Activated T-helper 1 cell treated with anti-CD3 and anti-CD28 coated beads, Interleukin-2, amount 50 U/mL, for 16 hours (primary cell): ENCODE measurements at places on chromosomes 3 and 15.
A peak's percentile ranks its signal among the peaks of the same experiment; 100 is the strongest.

- DNase-seq: no peak
These were observed 52.1 kb downstream of the LRTM1 start for GRCh38 chr3:54875596-54876268.

- DNase-seq: no peak
These were observed 185.0 kb upstream of the ANKRD28 start for GRCh38 chr3:15982667-15983196.

DNA sequence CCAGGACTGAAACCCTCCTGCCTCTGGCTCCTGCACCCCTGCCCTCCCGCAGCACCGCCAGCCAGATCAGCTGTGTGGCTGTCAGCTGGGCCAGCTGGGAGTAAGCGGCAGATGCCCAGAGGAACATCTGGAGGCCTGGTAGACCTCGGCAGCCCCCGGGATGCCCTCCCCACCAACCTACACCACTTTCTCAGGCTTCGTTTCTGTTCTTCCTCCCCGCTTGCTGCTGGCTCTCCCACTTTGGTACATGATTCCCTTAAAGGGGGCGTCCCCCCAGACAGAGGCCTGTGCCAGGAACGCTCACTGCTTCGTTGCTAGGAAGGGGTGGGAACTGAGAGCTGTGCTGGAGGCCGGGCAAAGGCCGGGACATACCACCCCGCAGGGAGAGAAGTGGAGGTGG lies 91.4 kb upstream of the RPL32 start:
- DNase-seq: no peak

DNA sequence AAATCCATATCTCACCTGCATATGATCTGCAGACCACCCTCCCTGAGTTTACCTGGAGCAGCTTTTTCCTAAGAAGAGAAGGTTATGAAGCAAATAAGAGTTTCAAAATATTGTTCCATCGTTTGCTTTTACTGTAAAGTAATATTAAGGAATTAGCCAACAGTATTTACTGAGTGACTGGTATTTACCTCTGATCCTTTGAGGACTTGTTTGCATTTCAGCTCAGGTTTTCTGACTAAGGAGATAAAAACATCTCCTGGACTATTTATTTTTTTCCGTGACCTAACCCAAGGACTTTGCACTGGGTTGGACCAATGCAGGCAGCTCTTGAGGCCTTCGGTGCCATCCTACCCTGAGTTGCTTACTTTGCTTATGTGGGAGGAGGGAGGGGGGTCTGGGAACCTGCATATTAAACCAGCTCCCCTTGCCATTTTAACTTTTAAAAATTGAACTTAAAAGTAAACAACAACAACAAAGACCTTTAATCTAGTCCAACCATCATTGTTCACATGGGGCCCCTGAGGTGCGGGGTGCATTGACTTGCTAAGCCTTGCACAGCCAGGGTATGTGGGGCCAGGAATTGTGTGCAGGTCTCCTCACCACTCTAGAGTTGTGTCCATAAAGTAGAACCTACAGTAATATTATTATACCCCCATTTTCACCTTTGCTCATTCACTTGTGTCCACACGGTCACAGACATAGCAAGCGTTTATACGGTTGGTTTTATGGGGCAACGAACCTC lies 39.3 kb downstream of the TRAK1 start:
- DNase-seq: no peak

DNA sequence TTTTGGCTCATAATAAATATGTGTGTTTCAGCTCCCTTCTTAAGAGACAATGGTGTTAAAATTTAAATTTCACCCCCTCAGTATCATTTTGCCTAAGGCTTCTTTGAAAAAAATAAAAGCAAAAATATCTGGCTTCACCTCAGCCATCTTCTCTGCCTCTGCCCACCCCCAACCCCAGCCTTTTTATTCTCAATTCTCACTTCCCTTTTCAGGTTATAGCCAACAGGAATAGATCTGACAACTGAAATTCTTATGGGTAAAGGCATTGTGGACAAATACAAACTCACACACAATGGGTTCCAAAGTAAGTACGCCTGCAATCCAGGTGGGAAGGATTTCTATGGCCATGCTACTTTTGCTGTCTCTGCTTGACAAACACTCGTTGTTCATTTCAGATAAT lies 399.0 kb upstream of the ARRDC4 start:
- no peak for DNase-seq

GRCh38 chr3:72123908-72124441 lies 339.0 kb upstream of the PROK2 start:
- DNase-seq: no peak

GRCh38 chr15:90072978-90073640 lies 29.2 kb downstream of the IDH2 start:
- DNase-seq: no peak

DNA sequence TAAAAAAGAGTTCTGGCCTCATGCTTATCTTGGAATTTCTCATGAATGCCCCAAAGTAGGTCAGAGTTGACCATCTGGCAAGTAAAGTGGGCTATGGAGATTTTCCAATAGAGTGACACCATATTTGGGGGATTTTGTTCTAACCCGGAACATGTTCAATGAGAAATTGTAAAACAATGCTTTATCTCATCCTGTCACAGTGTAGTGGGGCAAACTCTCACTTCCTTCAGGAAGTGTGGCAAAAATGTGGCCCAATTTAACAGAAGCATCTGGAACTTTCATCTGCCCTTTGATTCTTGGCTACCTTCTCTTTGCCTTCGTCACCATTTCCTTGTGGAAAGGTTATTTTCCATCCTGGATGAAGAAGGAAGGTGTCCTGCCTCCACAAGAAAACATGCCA lies 70.8 kb downstream of the ADAMTS9 start:
- DNase-seq: no peak

DNA sequence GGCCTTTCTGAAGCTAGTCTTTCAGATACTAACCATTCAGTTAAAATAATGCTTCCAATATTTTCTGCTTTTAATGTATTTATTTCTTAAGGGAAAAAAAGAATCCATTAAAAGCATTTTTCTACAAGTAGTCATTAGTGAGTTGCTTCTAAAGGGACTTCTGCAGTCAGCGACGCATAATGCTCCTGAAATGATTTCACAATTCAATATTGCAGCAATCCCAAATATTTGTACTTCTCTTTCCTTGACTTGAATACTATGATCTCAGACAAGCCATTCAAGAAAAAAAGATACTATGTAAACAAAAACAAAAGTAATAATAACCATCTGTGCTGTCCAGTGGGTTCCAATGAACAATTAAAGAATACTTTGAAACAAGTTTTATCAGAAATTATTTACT lies 681.0 kb downstream of the DIPK2A start:
- no peak for DNase-seq

- no peak for DNase-seq
These were observed 58.4 kb downstream of the HACD2 start for GRCh38 chr3:123526474-123526873.

GRCh38 chr3:20743553-20744321 lies 557.7 kb upstream of the SGO1 start:
- no peak for DNase-seq

DNA sequence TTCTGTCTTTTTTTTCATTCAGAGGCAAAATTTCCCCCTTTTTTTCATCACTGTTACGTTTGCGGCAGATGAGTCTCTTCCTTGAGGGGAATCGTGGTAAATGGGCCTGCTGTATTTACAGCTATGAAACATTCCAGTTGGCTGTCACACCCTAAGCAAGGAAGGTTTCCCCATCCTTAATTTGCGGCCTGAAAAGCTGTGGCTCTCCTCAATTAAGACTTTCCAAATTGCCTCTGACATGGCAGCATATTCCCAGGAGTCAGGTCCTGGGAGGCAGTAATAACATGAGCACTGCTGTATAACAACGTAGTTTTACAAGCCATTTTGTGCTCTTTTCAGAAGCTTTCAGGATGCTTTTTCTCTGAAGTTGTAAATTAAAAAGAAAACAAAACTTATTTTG lies 420.9 kb downstream of the LPP start:
- DNase-seq: no peak

GRCh38 chr3:188904670-188905069 lies 267.1 kb upstream of the TPRG1 start:
- no peak for DNase-seq

DNA sequence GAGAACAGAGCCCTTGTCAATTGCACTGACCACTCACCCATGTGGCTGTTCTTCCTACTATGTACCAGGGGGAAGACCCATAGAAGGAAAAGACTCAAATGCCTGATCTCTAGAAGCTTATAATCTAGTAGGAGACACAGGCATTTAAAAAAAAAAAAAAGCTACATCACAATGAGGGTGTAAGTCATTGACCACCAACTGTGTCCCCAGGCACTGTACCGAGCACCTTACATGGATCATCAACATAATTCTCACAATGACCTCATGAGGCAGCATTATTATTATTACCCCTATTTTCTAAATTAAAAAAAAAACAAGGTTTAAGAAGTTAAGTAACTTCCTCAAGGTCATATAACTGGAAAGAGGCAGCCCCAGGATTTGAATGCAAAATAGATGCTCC lies 247.4 kb downstream of the SHOX2 start:
- no peak for DNase-seq

GRCh38 chr3:128399221-128399915 lies 67.3 kb downstream of the DNAJB8 start:
- DNase-seq: no peak

DNA sequence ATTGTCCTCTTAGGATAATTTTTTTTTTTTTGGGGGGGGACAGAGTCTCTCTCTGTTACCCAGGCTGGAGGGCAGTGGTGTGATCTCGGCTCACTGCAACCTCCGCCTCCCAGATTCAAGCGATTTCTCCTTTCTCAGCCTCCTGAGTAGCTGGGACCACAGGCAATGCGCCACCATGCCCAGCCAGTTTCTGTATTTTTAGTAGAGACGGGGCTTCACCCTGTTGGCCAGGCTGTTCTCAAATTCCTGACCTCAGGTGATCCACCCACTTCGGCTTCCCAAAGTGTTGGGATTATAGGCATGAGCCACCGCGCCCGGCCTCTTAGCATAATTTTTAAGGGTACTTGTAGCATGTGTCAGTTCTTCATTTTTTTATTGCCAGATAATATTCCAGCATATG lies 122.6 kb downstream of the FNDC3B start:
- no peak for DNase-seq

- DNase-seq: peak; percentile 33
These were observed 1.5 kb upstream of the MYNN start for GRCh38 chr3:169771497-169772304.
